ENCODE measurements at places on chromosomes 7 and 10.

DNA sequence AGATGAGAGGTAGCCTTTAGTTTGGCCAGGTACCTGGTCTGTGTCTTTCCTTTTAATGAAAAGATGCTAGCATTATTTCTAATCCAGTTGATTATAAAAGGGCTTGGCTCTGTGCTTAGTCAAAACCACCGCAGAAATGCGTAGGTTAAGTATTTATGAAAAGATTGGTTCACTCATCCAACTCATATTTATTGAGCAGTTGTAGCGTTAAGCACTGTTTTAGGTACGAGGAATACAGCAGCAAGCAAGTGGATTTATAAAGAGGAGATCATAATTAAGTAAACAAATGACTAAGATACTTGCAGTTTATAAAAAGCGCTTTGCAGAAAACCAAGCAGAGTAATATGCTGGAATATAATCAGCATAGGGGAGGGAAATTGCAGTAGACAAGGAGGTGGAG is 129.8 kb downstream of the PPP1R17 start:
- DNase-seq, result no peak

DNA sequence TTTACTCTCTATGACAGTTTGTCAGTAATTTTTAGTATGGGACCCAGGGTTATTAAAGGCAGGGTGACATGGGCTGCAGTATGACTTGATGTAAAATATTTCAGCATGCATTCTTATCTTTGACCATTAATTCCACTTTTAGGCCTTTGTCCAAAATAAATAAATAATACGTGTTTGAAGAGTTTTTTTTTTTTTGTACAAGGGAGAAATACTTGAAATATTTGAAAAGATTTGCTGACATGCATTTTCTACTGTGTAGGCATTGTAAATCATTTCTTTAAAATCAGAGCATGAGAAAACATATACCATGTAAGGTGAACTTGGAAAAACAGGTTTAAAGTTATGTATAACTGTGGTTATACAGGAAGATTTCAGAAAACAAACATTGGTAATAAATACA is 23.5 kb downstream of the NRG3 start:
- no peak for DNase-seq

- no peak for DNase-seq
These were observed 62.1 kb upstream of the STEAP1B start for GRCh38 chr7:22561895-22562593.

DNA sequence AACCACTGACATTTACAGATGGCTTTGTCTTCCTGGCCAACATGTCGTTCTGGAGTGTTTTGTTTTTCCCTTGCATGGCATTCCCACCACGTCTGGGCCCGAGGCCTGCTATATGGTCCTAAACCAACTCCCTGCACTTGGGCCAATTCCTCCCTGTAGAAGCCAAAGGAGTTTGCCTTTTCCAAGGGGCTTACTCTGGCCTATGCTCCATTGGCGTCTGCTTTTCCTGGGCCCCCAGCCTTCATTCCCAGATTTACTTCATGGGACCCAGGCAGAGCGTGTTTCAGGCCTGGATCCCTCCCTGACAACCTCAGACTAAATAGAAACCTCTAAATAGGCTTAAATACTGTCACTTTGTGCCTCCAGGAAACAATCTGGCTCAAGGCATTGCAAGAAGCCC is 60.7 kb downstream of the MINDY4 start:
- DNase-seq, result no peak

- DNase-seq, result no peak
These were observed 42.3 kb downstream of the COA1 start for GRCh38 chr7:43686991-43687390.

DNA sequence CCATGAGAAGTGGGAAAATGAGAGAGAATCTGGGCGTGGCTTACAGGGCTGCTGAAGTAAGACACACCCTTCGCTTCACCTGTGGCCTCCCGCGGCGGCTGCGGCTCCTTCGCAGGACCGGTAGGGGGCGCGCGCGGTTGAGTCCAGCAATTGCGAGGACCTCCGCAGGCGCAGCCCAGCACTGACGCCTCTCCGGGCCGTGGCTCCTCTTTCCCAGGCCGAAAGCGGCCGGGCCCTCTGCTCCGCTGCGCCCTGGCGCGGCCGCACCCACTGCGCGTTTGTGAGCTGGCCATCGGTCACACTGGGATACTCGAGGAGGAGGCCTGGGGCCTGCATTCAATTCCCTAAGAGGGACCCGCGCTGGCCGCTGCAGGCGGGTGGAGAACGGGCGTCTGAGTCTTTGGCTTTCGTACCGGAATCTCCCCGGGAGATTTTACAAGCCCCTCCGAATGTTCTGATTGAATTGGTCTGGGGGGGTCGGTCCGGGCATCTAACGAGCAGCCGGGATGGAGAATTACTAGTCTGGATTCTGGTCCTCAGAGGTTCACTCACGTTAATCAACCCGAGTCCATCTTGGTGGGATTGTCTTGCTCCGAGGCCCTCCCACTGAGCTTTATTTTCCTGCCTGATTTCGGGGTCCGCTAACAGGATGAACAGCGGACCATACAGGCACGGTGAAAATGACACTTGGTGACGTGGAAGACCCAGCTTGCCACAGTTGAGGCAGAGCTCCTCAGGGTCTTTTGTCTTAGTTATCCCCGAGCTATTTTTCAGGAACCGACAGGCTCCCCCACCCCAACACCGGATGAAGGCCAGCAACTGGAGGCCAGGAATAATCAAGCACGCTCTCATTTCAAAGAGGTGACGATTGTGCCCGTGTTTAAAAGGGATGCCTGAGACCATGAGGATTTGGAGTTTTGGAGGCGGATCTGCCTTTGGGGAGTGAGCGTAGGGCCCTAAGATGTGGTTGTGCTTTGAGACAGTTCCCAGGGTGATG is at the start of gene LRRD1:
Gene LRRD1, minus strand, starts transcription at position 215 of the 997 bp plus-strand sequence. CDS start 13,940 bp downstream, outside the sequence.
- DNase-seq, result peak; percentile 71

DNA sequence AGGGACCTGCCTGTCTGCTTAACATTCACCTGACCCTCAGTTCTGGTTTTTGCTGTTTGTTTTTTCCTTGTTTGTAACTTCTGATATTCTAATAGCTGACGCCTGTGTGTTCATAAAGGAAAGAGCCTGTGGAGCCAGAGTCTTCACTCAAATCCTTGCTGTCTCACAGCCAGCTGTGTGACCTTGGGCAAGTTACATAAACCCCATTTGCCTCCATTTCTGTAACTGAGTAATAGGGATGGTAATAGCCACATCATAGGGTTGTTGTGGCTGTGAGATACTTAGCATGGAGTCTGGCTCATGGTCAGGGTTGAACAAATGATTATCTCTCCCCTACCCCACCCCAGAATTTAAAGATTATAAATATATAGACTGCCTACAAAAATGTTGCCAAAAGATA is 27.0 kb downstream of the WBP1L start:
- no peak for DNase-seq

DNA sequence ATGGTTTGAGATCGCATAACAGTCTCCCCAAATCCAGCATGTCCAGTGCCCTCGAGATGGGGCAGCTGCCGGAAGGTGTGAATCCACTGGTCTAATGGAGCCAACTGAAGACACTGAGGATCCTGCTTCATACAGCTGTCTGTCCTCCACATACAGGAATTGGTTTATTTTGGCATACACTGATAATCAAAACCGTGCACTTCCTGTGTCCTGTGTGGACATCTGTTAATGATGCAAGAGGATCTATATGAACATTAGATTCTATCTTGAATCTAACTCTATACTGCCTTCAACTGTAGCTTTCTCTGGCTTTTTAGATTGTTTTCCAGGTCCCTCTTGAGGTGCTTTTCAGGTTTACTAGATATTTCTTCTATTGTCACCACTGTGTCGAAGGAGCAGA is 3.0 kb upstream of the JAZF1 start:
- no peak for DNase-seq

DNA sequence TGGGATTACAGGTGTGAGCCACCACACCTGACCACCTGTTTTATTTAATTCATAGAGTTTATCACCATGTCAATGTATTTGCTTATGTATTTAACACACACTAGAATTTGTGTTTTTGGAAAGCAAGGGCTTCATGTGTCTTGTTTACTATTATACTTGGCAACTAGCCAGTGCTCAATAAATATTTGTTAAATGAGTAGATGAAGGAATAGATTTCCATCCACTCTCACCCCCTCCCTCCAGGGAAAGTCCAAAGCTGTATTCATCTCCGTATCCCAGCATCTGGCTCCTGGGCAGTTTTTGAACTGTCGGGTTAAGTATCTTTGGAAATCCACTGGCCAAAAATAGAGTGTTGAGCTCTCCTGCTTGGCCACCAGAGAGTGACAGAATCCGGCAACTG is 4.6 kb upstream of the RADIL start:
- no peak for DNase-seq

DNA sequence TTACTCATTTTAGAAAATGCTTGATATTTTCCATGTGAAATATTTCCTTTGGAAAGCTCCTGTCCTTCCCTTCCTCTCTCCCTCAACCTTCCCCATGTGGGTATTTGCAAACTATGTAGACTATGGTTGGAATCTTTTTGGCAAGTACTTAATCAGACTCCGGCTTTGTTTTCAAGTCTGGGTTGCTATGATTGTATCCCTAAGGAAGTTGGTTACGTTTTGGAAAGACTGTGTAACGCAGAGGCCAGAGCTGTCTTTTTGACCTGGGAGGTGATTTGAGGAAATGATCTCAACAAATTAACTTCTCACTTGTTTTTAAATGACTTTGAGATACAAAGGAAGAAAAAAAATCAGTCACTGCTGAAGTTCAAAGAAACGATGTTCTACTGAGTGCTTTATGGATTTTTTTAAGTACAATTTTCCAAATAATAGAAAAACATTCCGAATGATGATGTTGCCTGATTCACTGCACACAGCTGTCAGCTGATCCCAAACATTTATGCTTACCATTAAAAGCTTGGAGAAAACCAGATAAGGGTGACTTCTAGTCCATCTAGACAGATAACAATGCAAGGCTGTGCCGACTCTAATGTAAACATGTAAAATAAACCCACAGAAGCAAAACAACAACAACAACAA is 145.5 kb upstream of the CELF2 start:
- no peak for DNase-seq

- DNase-seq, result no peak
These were observed 22.5 kb upstream of the MMP21 start for GRCh38 chr10:125797994-125798662.

- peak; percentile 2 for DNase-seq
These were observed 165.7 kb downstream of the NPSR1 start for GRCh38 chr7:34823650-34824258.

- no peak for DNase-seq
These were observed 83.2 kb upstream of the PRR15 start for GRCh38 chr7:29480451-29480850.

DNA sequence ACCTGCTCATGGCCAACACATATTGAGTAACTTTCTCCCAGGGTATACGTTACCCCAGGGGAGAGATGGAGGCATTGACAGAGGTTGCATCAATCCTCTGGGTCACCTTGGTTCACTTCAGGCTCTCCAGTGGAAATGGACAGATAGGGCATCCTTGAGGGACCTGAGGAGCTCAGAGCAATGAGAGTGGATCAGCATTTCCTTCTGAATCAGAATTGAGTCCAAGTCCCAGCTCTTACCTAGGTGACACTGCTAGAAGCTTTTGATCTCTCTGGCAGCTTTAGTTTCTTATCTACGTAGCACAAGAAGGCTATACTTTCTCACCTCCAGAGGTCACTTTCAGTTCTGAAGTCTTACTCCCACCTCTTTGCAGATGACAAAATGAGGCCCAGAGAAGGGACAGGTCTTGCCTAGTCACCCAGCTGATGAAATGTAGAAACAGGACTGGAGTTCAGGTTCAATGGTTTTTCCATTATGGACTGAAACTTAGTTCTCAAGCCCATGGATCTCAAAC is 35.2 kb downstream of the PANK1 start:
- no peak for DNase-seq

DNA sequence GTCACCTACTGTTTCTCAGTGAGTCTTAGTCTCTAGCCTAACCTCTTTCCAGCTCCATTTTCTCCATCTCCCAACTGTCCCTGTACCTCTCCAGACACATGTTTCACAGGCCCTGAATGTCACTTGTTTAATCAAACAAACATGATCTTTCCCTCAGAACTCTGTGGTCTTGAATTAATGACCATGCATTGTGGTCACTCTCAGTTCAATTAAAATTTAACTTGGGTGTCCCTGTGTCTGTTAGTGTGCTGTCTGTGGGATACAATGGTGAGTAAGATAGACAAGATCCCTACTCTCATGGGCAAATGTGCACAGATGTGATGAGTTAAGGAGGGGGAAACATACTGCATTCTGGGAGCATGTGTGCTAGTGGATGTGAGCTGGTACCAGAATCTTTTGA is 65.0 kb downstream of the RBM33 start:
- DNase-seq, result no peak

DNA sequence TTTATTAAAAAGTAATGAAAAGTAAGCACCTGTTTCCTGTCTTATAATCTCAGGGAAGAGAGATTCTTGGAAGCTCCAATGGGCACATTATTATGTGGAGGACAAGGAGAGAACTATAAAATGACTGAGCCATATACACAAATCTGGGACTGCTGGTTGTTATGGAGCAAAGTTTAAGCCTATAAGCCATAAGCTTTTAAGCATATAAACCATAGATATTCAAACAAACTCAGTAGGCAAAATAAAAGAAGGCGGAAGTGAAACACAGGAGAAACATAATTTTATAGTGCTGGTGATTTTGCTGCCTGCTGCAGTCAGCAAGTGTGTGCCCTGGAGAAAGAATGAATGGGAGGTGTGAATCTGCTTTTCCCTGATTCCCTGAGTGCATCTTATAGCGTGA is 274.4 kb downstream of the KIF20B start:
- DNase-seq, result no peak

DNA sequence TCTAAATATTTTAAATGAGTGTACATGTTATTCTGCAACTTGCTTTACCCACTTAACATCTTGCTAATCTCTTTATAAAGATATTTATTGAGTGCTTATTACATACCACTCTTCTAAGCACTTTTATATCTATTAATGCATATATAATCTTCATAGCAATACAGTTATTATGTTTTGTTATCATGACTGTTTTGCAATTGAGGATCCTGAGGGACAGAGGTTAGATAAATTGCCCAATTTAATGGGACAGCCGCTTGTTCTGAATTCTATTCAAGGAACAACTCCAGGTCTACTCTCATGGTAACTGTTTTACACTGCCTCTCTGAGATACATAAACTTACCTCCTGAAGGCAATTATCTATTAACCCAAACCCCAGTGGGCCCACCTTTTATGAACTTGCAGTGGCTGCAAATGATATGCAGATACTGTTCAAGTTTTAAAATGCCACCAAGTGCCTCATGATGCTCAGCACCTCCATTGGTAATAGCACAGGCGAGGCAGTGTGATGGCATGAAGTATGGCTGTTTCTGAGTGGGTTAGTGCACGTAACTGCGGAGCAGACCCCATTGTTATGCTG is 60.5 kb downstream of the PON1 start:
- DNase-seq, result no peak

DNA sequence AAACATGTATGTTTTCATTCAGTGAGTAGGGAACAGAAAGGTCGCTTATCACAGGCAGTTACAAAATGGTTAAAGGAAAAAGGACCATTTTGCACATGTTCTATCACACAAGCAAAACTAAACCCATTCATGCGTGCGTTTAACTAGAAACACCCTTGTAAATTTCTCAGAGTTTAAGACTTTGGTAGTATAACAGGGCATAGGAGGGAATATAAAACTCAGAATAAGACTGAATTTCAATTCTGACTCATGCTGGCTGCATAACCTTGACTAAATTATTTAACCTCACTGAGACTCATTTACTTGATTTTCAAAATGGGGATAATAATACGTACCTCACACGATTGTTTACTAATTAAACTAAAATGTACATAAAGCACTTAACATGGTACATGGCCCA is 243.8 kb upstream of the PTN start:
- DNase-seq, result no peak
